Pulmonary artery endothelial cell (primary cell): ENCODE measurements at places on chromosomes 7 and 10. TPM values are rescaled to one million over a fixed set of nuclear protein-coding genes. Genes with fewer than 3 reads are reported as not detected.

The BAIAP2L1 gene
- under 0.01 and 0.04 TPM in 2 replicates for total RNA-seq

The SOSTDC1 gene
- not detected in 2 replicates for total RNA-seq

The FZD1 gene
- total RNA-seq: 2.6 and 4.7 TPM in 2 replicates

The OR6B1 gene
- not detected in 2 replicates for total RNA-seq

The CFAP69 gene
- 1.8 and 3.6 TPM in 2 replicates for total RNA-seq

The PNPLA8 gene
- total RNA-seq: 26.7 and 35.1 TPM in 2 replicates

The FLNC gene
- 133 and 167 TPM in 2 replicates for total RNA-seq

The FAM237B gene
- not detected in 2 replicates for total RNA-seq
